GM06990 (cell line): ENCODE measurements at places on chromosomes 11 and 22.

DNA sequence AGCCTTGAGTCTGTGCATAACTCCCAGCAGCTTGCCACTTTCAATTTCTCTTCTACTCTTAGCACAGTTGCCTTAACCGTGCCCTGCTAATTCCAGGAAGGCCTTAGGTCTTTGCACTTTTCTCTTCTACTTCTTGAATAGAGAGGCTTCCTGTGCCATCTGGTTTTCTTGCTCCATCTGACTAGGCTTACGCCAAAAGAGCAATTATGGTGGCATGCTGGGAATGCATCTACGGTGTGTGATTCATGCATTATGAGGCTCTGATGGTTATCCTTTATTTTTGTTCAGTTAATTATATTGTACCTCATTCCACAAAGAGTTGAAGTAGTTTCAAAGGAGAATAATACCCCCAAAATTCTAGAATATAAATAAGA lies 29.4 kb downstream of the SIK2 start:
- DNase-seq: no peak

- no peak for DNase-seq
Measured at GRCh38 chr11:45045683-45046471, 95.2 kb upstream of the TP53I11 start.

GRCh38 chr22:35547987-35548721 lies 7.5 kb downstream of the RASD2 start:
- no peak for DNase-seq

- no peak for DNase-seq
Measured at GRCh38 chr11:40397141-40397540, 1062.3 kb downstream of the LRRC4C start.

DNA sequence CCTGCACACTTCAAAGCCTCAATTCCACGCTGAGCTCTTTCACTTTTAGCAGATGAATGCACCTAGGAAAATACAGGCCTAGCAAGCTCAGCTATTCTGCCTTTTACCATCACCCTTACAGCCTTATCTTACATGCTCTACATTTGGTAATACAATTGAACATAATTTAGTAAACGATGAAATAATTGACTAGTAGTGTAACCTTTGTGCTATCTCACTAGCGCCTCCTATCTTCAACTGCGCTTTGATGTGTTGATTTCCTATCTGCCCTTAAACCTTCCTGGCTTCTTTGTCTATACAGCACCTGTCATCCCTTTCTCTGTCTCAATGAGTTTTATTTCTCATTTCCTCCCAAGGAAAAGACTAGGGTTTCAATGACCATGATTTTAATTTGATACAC lies 149.7 kb downstream of the LRRC4C start:
- no peak for DNase-seq
